ENCODE measurements at places on chromosomes 3 and 15. TPM values are rescaled to one million over a fixed set of nuclear protein-coding genes. Genes with fewer than 3 reads are reported as not detected.
A peak's percentile ranks its signal among the peaks of the same experiment; 100 is the strongest.

DNA sequence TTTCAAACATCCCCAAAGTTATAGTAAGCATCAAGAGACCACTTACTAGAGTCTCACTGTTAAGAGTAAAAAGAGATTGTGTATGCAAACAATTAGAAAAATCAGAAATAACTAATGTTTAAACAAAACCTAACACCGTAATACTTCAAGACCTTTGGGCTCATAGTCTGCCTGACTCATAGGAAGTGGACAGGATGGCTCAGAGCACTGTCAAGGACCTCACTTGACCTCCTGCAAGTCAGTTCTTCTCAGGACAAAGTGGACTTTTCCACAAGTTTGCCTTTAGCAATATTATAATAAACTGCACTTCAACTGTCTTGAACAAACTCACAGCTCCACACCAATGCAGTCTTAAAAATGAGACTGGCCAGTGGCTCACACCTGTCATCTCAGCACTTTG lies 34.8 kb downstream of the IL12A start:
- no peak for DNase-seq

DNA sequence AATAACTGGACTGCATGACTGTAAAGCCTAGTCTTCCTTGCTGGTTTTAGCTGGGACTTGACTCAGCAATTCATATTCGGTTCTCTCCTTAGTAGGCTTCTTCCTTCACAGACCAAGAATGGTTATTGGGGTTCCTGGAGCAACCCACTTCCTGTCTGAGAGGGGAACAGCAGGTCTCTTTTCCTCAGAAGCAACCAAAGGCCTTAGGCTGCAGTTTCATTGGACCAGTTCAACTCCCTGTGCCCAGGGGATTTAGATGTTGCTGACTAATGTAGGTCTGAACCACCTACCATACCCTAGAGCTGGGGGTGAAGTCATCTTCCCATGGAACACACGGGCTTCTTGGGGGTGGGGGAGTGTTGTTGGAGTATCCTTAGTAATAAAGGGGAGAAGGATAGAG lies 84.0 kb upstream of the SKOR1 start:
- no peak for DNase-seq

GRCh38 chr3:149507491-149508324 lies 33.2 kb downstream of the TM4SF4 start:
- DNase-seq: peak; percentile 51

- DNase-seq: no peak
Measured at GRCh38 chr3:197507081-197507480, 48.7 kb downstream of the BDH1 start.

The CYP8B1 gene
- total RNA-seq: not detected

GRCh38 chr15:66881173-66881905 lies 179.3 kb downstream of the SMAD6 start:
- DNase-seq: no peak

Data from fibroblast of the aortic adventitia (primary cell).